Epithelial cell of umbilical artery (primary cell): ENCODE measurements at places on chromosomes 6 and 20. TPM values are rescaled to one million over a fixed set of nuclear protein-coding genes. Genes with fewer than 3 reads are reported as not detected.

Gene SLC17A9
- 12.8 and 19.2 TPM in 2 replicates for total RNA-seq

Gene ANKRD66
- not detected in 2 replicates for total RNA-seq

Gene NHLRC1
- 2.6 and 3.3 TPM in 2 replicates for total RNA-seq

Gene MRAP2
- 12.3 and 18.8 TPM in 2 replicates for total RNA-seq

Gene COL21A1
- total RNA-seq = 0.65 and 1.8 TPM in 2 replicates

Gene GPR6
- total RNA-seq = not detected in 2 replicates

Gene CD83
- total RNA-seq = 0.32 and 1.2 TPM in 2 replicates

Gene HLA-DOB
- not detected in 2 replicates for total RNA-seq

Gene LY6G6F
- not detected in 2 replicates for total RNA-seq

Gene TCP11
- under 0.01 TPM in 1 of 2 replicates, not detected in the other for total RNA-seq

Gene CD24
- total RNA-seq = 0.46 and 0.97 TPM in 2 replicates

Gene DUSP15
- not detected in 2 replicates for total RNA-seq

Gene FOXF2
- 0.15 TPM in 1 of 2 replicates, not detected in the other for total RNA-seq

Gene CLPSL2
- not detected in 2 replicates for total RNA-seq

Gene TMEM14A
- 36.7 and 64.3 TPM in 2 replicates for total RNA-seq

Gene MAFB
- total RNA-seq = 0.15 and 0.65 TPM in 2 replicates

Gene NMBR
- total RNA-seq = not detected in 2 replicates

Gene MEP1A
- total RNA-seq = not detected in 2 replicates

Gene MCM9
- 10.7 and 12.8 TPM in 2 replicates for total RNA-seq

Gene RNF144B
- total RNA-seq = 103 and 269 TPM in 2 replicates

Gene RAET1L
- not detected in 2 replicates for total RNA-seq

Gene CST7
- total RNA-seq = not detected in 2 replicates

Gene USP49
- 0.97 and 2.7 TPM in 2 replicates for total RNA-seq

Gene DYNLT2
- total RNA-seq = 0.61 and 0.97 TPM in 2 replicates

Gene NRSN1
- not detected in 2 replicates for total RNA-seq

Gene NDUFAF4
- total RNA-seq = 14.0 and 14.6 TPM in 2 replicates

Gene KCNQ2
- total RNA-seq = not detected in 2 replicates
